ENCODE measurements at places on chromosomes 16 and 17. TPM values are rescaled to one million over a fixed set of nuclear protein-coding genes. Genes with fewer than 3 reads are reported as not detected.

ALDOC gene
- total RNA-seq, result 13.5 TPM

NPIPA7 gene
- 0.09 TPM for total RNA-seq

CCL16 gene
- 0.19 TPM for total RNA-seq

GLIS2 gene
- total RNA-seq, result 1.8 TPM

PVALEF gene
- total RNA-seq, result not detected

CCL7 gene
- total RNA-seq, result not detected

KRT20 gene
- total RNA-seq, result not detected

NEUROD2 gene
- total RNA-seq, result not detected

GALK1 gene
- total RNA-seq, result 87.3 TPM

HOXB1 gene
- not detected for total RNA-seq

TP53TG3F gene
- not detected for total RNA-seq

CCL1 gene
- 0.09 TPM for total RNA-seq

CBFB gene
- total RNA-seq, result 97.7 TPM

NXN gene
- 28.9 TPM for total RNA-seq

GAST gene
- not detected for total RNA-seq
